ENCODE measurements at places on chromosomes 7 and 10.

GRCh38 chr7:135716677-135717238, 11.2 kb downstream of the SLC13A4 start:
- DNase-seq, result no peak

- DNase-seq, result no peak
Measured at GRCh38 chr10:114376523-114376922, 27.8 kb downstream of the AFAP1L2 start.

DNA sequence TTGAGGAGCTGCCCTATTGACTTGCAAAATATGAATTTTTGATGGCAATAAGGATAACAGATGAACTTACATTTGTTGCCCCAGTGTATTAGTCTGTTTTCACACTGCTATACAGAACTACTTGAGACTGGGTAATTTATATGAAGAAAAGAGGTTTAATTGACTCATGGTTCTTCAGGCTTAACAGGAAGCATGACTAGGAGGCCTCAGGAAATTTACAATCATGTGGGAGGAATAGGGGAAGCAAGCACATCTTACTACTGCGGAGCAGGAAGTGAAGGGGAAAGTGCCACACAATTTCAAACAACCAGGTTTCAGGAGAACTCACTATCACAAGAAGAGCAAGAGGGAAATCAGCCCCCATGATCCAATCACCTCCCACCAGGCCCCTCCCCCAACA, 57.9 kb downstream of the ZNF22 start:
- DNase-seq, result no peak

GRCh38 chr10:103676058-103676785, 179.2 kb downstream of the SH3PXD2A start:
- DNase-seq, result no peak

DNA sequence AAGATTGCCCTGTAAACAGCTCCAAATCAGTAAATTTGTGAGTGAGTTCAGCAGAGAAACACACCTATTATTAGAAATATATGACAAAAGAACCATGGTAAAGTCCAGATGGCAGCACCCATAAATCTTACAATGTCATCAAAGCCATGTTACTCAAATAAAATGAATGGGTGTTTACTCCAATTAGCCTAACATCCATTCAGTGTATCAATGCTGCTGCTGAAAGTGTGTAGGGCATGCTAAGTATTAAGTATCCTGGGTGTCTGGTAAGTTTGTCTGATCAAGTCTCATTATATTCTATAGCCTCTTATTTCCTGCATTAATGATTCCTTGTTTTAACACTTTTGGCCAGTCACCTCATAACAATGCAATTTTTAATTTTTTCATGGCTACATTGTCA, 185.5 kb upstream of the STEAP4 start:
- no peak for DNase-seq

GRCh38 chr10:87068281-87068680, 26.4 kb downstream of the GLUD1 start:
- no peak for DNase-seq

- no peak for DNase-seq
Measured at GRCh38 chr7:78185149-78185745, 386.7 kb downstream of the PHTF2 start.

DNA sequence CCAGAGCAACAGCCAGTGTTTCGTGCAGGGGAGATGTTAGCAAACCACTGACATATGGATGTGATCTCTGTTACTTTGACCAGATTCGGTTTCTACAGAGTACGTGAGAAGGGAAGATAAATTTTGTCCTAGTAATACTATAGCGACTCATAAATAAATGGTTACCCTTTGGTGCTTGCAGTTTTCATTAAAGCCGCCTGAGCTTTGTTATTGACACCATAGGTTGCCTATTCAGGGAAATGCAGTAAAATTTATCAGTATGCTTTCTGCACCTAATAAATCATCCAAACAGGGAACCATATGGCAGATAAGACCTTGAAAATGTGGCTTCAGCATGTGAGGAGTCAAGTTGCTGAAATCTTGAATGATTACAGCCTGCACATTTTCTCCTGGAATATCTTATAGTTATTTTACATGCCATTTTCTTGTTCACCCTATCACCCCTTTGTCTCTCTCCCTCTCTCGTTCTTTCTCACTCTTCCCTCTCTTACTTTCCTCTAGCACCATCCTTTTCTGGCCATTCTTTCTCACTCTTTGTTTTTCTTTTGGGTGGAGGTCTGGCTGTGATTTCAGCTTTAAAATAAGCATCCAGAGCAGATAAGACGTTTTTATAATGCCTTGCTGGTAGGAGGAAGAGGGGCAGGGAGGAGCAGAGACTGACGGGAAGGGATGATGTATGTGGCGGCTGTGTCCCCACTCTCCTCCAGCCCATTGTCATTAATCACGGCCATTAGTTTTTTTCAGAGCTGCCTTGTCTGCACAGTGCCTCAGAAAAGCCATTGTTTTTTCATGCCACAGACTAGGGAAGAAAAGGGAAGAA, 182.5 kb downstream of the LRMDA start:
- DNase-seq, result no peak

GRCh38 chr7:127955051-127955531, 76.1 kb downstream of the LRRC4 start:
- DNase-seq, result no peak

DNA sequence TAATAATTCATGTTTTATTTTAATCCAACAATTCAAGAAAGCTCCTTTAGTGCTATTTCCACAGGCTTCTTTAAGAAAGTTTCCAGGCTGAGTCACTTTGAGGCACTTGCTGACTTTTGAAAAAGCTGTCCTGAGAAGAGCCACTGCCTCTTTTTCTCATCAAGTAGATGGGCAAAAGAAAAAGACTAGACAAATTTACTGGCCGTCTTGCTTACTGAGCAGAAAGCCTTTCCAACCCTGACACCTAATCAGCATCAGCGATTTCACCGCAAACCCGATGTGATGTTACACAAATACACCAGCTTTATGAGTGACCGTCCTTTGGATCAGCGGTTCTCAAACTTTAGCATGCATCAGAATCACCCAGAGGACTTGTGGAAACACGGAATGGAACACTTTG, 24.3 kb downstream of the CTTNBP2 start:
- DNase-seq, result no peak

DNA sequence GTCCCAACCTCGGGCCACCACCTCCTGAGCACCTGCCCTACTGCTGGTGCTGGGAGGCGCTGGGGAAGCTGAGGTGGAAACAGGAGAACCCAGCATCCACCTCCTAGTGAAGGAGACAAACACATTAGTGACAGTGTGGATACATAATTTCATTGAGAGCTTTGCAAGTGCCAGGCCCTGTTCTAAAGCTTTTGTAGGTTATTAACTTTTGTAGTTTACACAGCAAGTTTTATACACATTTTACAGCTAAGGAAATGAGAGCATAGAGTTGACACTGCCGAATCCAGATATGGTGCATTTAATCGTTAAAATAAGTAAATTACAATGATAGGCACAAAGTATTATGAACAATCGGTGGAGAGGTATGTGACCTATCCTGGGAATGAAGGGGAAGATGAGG, 466.1 kb upstream of the C7orf33 start:
- DNase-seq, result no peak

GRCh38 chr7:92528958-92529264, 316 bp downstream of the RBM48 start:
- no peak for DNase-seq

DNA sequence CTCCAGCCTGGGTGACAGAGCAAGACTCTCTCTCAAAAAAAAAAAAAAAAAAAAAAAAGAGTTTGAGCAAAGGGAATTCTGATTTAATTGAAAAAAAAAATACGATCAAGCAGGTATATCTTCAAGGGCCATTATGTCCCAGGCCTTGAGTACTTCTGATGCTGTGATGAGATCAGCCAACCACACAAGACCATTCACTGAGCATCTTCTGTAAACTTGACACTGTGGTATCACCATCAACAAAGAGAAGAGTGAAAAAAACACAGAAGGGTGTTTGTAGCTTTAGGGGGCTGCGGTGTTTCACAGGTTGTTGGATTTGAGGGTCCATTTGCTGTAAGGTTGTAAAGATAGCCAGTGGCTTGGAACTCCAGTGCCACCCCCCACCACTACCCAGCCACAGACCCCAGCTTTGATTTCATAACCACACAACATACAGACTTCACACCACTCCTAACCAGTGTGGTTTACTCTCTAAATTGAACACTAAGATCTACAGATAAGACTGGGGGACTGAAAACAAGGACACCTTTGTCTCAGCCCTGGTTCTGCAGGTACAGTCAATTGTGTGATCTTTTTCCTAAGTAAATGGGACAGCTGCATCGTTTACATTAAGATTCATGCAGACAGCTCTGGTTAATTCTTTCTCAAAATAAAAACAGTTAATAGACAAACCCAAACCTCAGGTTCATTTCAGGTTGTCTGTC, 66.4 kb downstream of the CDC123 start:
- no peak for DNase-seq

- no peak for DNase-seq
Measured at GRCh38 chr10:113666682-113667252, 2.9 kb upstream of the NRAP start.

- DNase-seq, result peak; percentile 80
Measured at GRCh38 chr7:112422842-112423496, 27.3 kb upstream of the IFRD1 start.

GRCh38 chr7:20624666-20625385, 9.4 kb downstream of the ABCB5 start:
- no peak for DNase-seq

- DNase-seq, result no peak
Measured at GRCh38 chr7:142579946-142580345, 169.3 kb upstream of the PRSS1 start.

DNA sequence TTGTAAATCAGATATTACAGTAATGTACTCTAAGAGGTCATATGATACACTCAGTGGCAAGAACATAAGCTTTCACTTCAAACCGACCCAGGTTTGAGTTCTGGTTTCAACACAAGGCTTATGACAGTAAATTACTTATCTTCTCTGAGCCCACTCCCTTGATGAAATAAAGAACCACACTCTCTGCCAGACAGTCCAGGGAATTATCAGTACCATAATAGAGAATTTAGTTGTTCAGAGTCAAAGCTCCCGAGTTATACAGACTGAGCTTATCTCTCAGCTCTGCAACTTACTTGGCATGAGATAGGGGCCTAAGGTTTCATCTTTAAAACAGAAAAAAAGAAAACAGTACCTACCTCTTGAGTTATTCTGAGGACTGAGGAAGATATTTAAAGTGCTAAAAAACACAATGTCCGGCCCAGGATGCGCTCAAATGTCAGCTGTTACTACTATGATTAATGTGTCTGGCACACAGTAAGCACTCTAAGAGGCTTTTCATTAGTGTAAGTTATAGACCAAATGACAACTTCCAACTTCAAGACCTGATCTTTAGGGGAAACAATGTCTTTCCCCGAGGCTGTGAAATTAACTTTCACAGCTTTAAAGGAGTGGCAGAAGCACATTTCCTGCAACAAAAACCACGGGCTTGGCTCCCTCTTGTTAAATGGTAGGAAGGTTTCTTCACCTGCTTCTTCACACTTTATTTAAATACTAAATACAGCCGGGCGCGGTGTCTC, 38.1 kb downstream of the UBE2H start:
- DNase-seq, result no peak

GRCh38 chr7:141210862-141211261, 137.0 kb downstream of the TMEM178B start:
- DNase-seq, result no peak

DNA sequence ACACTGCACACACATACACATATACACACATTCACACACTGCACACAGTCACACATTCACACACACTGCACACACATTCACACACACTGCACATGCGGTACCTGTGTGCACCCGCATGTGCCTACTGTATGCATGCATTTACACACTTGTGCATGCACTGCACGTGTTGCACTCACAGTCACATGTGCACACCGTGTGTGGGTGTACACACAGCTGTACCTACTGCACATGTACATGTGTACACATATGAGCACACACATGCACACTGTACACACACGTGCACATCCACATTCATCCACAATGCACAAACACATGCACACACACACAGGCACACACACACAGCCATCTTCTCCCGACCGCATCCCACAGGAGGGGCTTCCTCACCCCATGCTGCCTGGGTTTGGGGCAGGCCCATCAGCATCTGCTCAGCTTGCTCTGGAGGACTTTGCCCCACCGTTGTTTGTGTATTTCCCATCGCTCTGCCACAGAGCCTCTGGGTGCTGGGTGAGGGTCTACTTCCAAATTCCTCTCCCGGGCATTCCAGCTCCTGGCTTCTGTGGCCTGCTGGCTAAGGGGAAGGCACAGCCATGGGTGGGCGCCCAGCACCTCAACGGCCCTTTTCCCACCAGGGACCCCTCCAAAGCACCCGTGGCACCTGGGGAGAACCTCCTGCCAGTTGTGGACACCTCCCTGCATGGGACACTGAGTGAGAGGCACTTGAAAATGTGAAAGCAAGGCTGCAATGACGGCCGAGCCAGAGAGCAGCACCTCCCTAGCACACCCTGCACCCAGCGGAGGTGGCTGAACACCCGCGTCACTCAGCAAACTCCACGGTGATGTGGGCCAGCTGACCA, 324.3 kb downstream of the PTPRN2 start:
- DNase-seq, result no peak

- peak; percentile 90 for DNase-seq
Measured at GRCh38 chr7:55132890-55133551, 114.2 kb downstream of the EGFR start.

GRCh38 chr10:71971311-71971731, 7.1 kb downstream of the CHST3 start:
- DNase-seq, result no peak

- DNase-seq, result no peak
Measured at GRCh38 chr7:19690736-19691135, 18.1 kb downstream of the POLR1F start.

DNA sequence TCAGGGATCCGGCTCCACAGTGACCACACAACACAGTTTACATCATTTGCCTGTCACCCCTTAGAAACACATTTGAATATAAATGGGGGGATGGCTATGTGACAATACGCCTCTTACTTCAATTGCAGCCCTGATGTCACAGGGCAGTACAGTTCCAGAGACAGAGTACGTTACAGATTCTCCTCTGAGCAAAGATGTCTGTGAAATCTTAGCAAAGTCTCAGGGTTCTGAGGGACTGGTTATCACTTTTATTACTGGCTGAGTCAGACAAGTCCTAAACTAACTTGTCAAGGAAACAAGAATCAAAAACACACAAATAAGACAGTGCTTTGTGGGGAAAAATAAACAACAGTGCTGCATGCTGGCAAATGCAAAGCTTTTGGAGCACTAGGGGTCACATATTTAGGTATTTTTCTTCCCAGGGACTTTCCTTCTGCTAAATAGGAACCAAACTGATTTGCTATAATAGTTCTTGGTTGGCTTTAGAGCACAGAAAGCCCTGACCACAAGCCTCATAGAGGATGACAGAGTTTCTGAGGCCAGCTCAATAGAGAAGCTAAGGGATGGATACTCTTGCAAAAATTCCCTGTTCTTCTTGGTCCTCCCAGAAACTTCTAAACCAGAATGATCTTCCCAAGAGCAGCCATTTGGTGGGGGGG, 501.6 kb downstream of the GRID1 start:
- DNase-seq, result peak; percentile 30

- DNase-seq, result no peak
Measured at GRCh38 chr7:116772423-116772863, 89.9 kb upstream of the CAPZA2 start.

- no peak for DNase-seq
Measured at GRCh38 chr10:110009736-110010475, 2.1 kb downstream of the ADD3 start.
